ENCODE measurements at places on chromosomes 2 and 18.

DNA sequence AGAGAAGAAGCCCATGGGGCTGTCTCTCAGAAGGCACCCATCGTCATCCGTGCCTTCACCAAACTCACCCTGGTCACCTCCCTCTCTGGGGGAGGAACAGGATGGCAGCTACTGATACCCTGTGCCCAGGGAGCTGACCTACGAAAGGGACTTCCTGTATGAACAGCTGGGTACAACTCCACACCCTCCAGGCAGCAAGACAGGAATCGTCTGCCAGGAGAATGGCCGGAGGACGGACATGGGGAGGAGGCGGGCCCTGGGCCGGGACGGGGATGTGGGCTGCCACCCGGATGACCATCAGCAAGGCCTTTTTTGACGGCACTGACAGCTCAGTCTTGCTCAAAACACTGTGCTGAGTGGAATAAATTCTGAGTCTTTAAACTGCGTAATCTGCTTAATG lies 243.6 kb downstream of the HDAC4 start:
- H3K36me3 ChIP-seq = no peaks in the 10 kb centered on the region
- H3K27me3 ChIP-seq = no peaks in the 10 kb centered on the region
- DNase-seq = no peak
- H3K4me3 ChIP-seq = no peak overlapping the region
- no peak overlapping the region for H3K27ac ChIP-seq

GRCh38 chr2:20091305-20091991 lies 40.0 kb upstream of the LAPTM4A start:
- no peak overlapping the region for H3K27ac ChIP-seq
- H3K27me3 ChIP-seq = no peaks in the 10 kb centered on the region
- H3K4me1 ChIP-seq = peaks cover 10% of the 10 kb centered on the region
- no peaks in the 10 kb centered on the region for H3K36me3 ChIP-seq

DNA sequence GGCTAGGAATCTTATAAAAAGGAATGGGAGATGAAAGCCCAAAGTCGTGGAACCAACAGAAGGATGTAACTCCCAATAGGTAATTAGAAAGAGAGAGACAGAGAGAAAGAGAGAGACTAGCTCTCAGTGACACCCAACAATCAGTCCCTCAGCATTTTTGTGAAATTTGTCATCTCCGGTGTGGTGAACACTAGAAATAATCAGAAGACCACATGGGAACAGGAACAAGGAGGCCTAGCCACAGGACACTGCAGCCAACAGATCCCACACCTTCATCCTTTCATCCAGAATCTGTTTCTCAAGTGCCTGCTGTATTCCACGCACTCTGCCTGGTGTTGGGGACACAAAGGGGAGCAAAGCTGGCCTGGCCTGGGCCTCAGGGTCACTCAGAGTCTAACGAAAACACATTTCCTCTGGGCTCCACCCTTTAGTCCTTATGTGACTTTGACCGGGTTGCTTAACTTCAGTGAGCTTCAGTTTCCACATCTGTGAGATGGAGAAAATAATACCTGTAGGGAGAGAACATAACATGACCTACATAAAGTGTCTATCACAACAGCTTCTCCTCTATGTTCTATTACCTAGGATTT lies 53.1 kb downstream of the EHD3 start:
- no peak overlapping the region for H3K4me3 ChIP-seq
- H3K36me3 ChIP-seq = no peaks in the 10 kb centered on the region
- H3K4me1 ChIP-seq = peaks cover 4% of the 10 kb centered on the region
- peak; percentile 33 for DNase-seq
- H3K27ac ChIP-seq = no peak overlapping the region

GRCh38 chr2:166972418-166972817 lies 84.1 kb downstream of the XIRP2 start:
- no peak overlapping the region for H3K27ac ChIP-seq
- DNase-seq = peak; percentile 29
- H3K4me1 ChIP-seq = no peaks in the 10 kb centered on the region
- no peak overlapping the region for H3K4me3 ChIP-seq

DNA sequence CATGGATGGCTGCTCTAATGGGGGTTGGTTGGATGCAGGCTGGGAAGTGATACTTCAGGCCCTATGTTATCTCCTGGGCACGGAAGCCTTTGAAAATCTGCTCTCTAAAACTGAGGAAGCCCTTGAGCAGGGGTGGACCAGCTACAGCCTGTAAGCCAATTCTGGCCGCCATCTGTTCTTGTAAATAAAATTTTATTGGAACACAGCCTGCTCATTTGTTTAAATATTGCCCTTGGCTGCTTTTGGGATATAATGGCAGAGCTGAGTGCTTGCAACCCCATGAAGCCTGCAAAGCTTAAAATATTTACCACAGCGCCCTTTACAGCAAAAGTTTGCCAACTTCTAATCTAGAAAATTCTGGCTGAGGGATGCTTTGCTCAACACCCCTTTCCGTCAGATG lies 11.9 kb upstream of the IGFBP2 start:
- no peaks in the 10 kb centered on the region for H3K36me3 ChIP-seq
- no peak overlapping the region for H3K27ac ChIP-seq
- H3K4me3 ChIP-seq = no peak overlapping the region
- no peak for DNase-seq
- H3K27me3 ChIP-seq = no peaks in the 10 kb centered on the region

DNA sequence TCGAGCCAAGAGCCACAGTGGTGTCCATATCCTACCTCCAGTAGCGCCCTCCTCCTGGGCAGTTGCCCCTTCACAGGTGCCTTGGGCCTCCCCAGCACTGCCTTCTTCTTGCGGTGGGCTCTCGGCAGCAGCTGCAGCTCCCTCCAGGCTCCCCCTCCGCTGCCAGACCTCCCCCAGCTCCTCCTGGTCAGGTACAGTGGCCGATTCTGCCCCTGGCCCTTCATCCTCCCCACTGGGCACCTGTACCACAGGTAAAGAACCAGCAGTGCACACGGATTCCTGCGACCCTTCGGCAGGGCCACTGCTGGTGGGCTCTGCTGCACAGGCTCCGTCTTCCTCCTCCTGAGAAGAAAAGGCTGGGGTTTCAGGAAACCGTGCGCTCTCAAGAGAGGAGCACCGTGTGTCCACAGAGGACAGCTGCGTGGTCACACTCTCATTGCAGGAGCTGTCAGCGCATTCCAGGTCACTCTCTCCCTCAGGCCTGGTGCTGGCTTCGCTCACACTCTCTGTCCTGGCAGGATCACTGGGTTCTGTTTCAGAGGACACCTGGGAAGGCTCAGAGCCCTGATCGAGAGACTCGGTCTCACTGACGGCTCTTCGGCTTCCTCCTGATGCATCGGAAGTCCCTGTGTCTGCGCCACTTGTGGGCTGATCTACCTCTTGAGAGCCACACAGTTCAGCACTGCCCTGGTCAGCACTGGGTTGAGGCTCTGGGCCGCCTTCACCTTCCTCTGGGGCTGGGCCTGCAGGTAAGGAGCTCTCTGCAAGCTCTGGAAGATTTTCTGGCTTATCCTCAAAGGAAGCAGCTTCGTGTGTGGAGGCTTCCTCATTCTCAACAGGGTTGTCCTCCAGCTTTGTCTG lies 147.4 kb upstream of the STK17B start:
- no peaks in the 10 kb centered on the region for H3K27me3 ChIP-seq
- no peaks in the 10 kb centered on the region for H3K36me3 ChIP-seq
- H3K4me3 ChIP-seq = no peak overlapping the region
- no peak overlapping the region for H3K27ac ChIP-seq
- DNase-seq = no peak
- H3K4me1 ChIP-seq = peaks cover 4% of the 10 kb centered on the region

GRCh38 chr2:120678251-120678650 lies 57.4 kb upstream of the GLI2 start:
- no peak overlapping the region for H3K4me3 ChIP-seq
- H3K27me3 ChIP-seq = no peaks in the 10 kb centered on the region
- no peak overlapping the region for H3K27ac ChIP-seq
- DNase-seq = no peak

DNA sequence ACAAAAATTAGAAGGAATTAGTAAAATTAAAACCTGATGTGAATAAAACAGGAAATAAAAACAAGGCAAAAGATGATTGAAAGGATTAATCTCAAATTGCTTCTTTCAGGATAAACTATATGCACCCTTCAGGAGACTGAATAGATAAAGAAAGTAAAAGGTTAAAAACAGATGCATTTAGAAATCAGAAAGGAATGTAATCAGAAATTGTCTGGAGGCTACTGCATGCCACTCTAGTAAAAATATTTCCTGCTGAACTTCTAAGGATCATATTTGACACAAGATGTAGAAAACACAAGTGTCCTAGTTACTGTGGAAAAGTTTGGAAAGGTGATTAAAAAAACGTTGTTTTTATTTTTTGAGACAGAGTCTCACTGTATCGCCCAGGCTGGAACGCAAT lies 16.2 kb downstream of the CHCHD5 start:
- no peaks in the 10 kb centered on the region for H3K27me3 ChIP-seq
- H3K36me3 ChIP-seq = no peaks in the 10 kb centered on the region
- H3K4me1 ChIP-seq = no peaks in the 10 kb centered on the region
- no peak overlapping the region for H3K4me3 ChIP-seq

- peaks cover 2% of the 10 kb centered on the region for H3K4me1 ChIP-seq
- no peak overlapping the region for H3K4me3 ChIP-seq
- peak; percentile 54 for DNase-seq
- H3K27ac ChIP-seq = no peak overlapping the region
- no peaks in the 10 kb centered on the region for H3K36me3 ChIP-seq
Observed at GRCh38 chr2:238420878-238421694, 5.6 kb upstream of the ASB1 start.

GRCh38 chr2:72006188-72006736 lies 141.4 kb downstream of the CYP26B1 start:
- no peaks in the 10 kb centered on the region for H3K36me3 ChIP-seq
- H3K27ac ChIP-seq = no peak overlapping the region
- H3K4me3 ChIP-seq = no peak overlapping the region

- H3K4me1 ChIP-seq = peaks cover 2% of the 10 kb centered on the region
- H3K27me3 ChIP-seq = no peaks in the 10 kb centered on the region
- H3K36me3 ChIP-seq = no peaks in the 10 kb centered on the region
- H3K27ac ChIP-seq = no peak overlapping the region
- peak; percentile 31 for DNase-seq
Observed at GRCh38 chr2:135586148-135586547, 54.9 kb downstream of the R3HDM1 start.

GRCh38 chr2:240232961-240233884 lies 92.8 kb upstream of the OTOS start:
- no peak overlapping the region for H3K4me3 ChIP-seq
- H3K36me3 ChIP-seq = no peaks in the 10 kb centered on the region
- DNase-seq = peak; percentile 94
- no peak overlapping the region for H3K27ac ChIP-seq

DNA sequence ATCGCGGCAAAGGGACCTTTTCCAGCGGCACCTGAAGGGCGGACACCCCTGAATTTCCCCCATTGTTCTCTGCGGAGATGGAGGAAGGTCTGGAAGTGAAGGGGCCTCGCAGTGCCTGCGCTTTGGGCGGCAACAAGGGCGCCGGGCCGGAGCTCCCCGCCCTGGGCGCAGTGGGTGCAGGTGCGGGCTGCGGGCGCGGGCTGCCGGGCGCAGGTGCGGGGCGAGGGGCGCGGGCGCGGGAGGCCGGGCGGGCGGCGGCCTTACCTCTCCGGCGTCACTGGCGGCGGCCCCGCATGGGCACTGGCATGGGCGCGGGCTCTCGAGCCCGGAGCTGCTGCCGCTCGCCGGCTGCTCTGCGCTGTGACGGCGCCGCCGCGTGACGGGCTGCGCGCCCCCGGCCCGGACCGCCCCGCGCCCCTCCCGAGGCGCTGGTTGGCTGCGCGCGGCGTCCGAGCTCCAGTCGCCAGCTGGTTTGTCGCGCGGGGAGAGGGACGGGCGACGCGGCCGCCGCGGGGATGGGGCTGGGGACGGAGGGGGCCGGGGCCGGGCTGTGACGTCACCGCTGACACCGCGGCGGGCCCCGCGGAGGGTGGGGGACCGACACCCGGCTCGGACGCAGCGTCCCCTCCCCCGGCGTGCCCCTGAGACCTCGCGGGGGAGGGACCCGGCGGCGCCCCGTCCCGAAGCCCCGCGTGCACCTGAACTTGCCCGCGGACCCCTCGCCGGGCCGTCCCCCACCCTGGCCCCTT lies at the start of gene KIF1A:
TSS of gene KIF1A (minus strand) at position 362 of the 749 bp plus-strand sequence. CDS start 22,467 bp downstream, outside the sequence.
- H3K4me1 ChIP-seq = no peaks in the 10 kb centered on the region
- peaks cover 2% of the 10 kb centered on the region for H3K36me3 ChIP-seq
- H3K27me3 ChIP-seq = no peaks in the 10 kb centered on the region
- peak; percentile 85 for DNase-seq

DNA sequence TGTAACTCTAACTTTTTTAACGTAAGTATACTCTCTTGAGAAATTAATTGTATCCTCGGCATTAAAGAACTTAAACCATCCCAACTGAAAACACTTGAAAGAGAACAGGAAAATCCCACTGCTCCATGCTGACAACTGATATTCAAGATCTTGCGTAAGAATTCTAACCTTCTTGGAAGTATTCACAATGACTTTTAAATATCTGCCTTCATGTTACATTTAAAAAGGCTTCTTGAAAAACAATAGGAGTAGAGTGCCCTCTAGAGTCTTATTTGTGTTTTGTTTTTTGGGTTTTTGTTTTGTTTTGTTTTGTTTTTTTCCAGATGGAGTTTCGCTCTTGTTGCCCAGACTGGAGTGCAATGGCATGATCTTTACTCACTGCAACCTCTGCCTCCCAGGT lies 65.4 kb upstream of the DNAJC10 start:
- no peaks in the 10 kb centered on the region for H3K4me1 ChIP-seq
- no peak overlapping the region for H3K4me3 ChIP-seq
- H3K27ac ChIP-seq = no peak overlapping the region

GRCh38 chr2:55712477-55713060 lies 18.9 kb upstream of the PNPT1 start:
- no peak overlapping the region for H3K4me3 ChIP-seq
- peak; percentile 88 for DNase-seq

DNA sequence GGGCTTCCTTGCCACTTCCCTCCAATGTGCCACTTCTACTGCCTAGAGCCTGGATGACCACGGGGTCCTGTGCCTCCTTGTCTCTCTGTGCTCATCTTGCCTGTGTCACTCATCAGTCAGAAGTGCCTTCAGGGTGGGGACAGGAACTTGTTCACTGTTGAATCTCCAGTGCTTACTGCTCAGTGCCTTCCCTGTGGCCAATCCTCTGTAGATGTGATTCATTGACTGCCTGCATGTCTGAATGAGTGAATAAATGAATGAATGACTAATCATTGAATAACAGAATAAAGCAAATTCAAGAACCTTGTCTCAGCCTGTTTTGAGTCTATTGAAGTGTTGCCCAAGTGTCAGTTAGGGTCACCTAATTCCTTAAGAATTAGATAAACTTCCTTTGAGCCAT lies 42.3 kb upstream of the FAM136A start:
- no peak overlapping the region for H3K4me3 ChIP-seq
- H3K4me1 ChIP-seq = no peaks in the 10 kb centered on the region
- no peak overlapping the region for H3K27ac ChIP-seq
- no peak for DNase-seq

GRCh38 chr2:83238111-83238510 lies 1221.0 kb downstream of the SUCLG1 start:
- no peak for DNase-seq
- H3K4me3 ChIP-seq = no peak overlapping the region
- H3K36me3 ChIP-seq = no peaks in the 10 kb centered on the region
- H3K27ac ChIP-seq = no peak overlapping the region

- no peaks in the 10 kb centered on the region for H3K36me3 ChIP-seq
- DNase-seq = no peak
- no peak overlapping the region for H3K4me3 ChIP-seq
Observed at GRCh38 chr2:144194326-144195071, 325.4 kb downstream of the ZEB2 start.

All from mesendoderm (in vitro differentiated cells).